ENCODE measurements at places on chromosomes 7 and 10.

GRCh38 chr7:150451833-150452461 lies 1.5 kb downstream of the GIMAP8 start:
- DNase-seq: no peak

GRCh38 chr7:82172881-82173280 lies 270.7 kb downstream of the CACNA2D1 start:
- DNase-seq: no peak

DNA sequence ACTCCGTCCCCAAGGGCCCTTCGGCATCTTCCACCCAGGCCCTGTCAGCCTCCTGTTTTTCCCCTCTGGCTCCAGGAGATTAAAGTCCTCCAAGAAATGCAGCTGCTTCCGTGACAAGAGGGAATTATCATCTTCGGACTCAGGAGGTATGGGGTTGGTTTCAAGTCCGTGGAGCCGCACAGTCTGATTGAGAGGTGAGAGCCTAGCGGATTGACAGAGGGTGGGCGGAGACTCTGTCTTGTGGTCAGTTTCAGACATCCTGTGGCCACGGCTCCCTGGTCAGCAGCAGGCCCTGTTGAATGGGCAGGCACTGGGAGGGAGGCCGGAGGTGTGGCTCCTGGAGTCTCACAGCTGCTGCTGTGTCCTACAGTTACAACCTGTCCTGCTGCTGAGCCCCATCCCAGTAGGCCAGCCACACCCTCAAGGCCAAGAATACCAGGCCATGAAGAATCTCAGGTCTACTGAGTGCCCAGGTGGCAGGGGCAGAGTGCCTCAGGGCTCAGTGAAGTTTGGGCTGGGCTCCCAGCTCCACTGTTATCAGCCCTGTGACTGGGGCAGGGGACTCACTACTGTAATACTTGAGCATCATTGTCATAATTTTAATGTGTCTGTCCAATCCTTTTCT lies 49.3 kb upstream of the ZNF716 start:
- DNase-seq: no peak

- no peak for DNase-seq
Observed at GRCh38 chr7:106735637-106736036, 74.7 kb upstream of the CCDC71L start.

GRCh38 chr7:70243443-70243842 lies 645.2 kb downstream of the AUTS2 start:
- DNase-seq: no peak

DNA sequence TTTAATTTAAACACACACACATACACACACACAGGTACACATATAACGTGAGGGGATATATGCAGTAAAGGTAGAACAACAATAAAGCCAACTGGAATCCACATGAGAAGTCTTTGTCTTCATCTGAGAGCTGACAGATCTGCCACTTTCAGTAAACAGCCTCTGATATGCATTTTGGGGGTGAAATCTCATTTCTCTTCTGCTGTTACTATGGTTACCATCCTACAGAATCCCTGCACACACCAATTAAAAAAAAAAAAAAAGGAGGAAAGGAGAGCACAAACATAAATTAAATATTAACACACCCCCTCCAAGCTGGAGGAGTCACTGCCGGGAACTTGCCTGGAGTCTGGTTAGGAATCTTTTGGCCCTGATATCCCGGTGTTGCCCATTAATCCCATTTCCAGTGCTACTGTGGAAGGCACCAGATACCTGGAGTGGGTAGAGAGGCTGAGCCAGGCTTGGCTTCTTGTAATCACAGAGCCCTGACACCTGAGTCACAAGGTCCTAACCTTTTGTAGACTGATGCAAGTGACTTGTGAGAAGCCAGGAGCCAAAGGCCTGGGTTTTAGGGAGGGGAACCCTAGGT lies 169.1 kb downstream of the LHFPL3 start:
- DNase-seq: no peak

- no peak for DNase-seq
Observed at GRCh38 chr10:63795094-63795860, 274.1 kb downstream of the REEP3 start.

- no peak for DNase-seq
Observed at GRCh38 chr7:144827621-144828020, 8.2 kb downstream of the TPK1 start.

- no peak for DNase-seq
Observed at GRCh38 chr7:26532471-26532870, 240.8 kb downstream of the SNX10 start.

DNA sequence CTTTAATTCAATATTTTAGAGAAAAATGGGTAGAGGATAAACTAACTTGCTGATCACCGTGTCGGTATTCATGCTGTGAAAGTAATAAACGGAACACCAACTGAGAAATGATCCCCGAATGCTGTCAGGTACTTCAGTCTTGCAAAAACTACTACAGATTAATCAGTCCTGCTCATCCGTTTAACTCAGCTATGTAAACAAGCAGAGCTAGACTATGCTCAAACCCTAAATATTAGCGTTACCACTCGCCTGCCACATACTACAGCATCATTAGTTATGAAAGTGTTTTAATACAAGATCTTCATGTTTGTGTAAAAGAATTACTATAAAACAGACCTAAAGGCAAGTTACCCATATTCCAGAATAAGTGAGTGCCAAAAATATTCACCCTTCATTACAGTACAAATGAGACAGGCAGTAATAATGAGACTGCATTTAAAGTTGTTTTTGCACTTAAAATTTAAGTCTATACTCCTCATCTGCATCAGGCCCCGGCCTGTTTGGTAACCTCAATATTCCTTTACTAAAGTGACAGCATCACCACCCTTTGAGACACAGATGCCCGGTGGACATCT lies 952 bp downstream of the DNMBP start:
- DNase-seq: no peak

DNA sequence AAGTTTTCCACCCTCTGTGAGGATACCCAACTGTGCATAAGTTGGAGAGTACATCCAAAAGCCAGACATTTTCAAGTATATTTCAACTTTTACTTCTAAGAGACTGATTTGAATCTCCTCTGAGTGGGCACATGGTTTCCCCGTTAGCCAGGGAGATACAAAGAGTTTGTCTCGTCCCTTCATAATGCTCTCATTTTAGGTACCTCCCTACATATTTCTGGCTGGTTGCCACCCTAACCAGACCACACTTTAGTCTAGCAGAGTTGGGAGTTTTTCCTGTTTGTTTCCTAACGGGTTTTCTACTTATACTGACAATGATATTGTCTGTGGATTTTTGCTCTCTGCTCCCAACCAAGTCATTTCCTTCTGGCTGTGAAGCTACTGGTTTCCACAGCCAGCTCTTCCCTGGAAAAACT lies 180.3 kb downstream of the CCDC71L start:
- no peak for DNase-seq

DNA sequence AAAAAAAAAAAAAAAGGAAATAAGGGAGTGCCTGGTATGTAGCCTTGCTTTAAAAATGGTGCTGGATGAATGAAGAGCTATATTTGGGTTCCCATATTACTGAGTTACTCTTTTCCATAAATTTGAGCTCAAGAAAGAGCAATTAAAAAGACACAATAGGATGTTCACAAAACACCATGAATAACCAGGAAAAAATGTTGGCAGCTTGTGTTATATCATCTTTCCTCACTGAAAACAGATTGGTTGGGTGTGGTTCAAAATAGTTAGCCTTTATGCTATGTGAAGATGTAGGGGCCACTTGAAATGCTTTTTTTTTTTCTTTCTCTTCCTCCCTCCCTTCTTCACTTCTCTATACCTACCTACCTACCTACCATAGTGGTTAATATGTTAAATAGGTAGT lies 256.9 kb downstream of the STK31 start:
- no peak for DNase-seq

DNA sequence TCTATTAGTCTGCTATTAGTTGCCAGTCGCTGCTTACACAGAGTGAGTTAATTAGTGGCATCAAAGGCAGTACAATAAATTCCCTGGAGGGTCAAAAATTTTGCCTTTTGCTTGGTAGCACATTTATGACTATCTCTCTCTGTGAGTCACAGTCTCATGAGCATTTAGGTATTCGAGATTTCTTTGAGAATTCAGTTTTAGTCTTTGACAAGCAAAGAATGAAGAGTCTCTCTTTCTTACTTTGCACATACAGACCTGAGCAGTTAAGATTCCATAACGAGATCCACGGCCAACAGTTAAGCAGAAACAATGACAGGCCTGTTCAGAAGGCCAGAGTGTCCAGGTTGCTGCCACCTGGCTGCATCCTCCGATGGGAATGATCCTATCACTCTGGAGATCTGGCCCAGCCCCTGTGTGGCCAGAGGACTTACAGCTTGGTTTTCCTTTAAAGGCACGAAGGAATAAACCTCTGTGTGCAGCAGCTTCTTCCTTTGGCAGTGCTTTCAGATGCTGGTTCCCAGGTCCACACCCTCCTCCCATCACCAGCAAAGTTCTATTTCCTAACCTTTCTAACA lies 80.6 kb downstream of the GLI3 start:
- no peak for DNase-seq

DNA sequence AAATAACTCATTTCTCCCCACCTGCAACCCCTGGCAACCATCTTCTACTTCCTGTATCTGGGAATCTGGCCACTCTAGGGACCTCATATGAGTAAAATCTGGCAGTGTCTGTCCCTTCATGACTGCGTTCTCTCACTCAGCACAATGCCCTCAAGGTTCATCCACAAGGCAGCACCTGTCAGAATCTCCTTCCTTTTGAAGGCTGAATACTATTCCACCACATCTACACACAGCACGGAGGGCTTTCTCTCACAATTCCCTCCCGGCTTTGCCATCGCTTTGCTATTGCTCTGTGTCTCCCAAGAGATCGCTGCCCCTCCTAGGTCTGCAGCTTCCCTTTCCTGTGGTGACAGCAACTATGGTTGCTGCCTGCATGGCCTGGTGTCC lies 174.7 kb upstream of the RHEB start:
- no peak for DNase-seq

DNA sequence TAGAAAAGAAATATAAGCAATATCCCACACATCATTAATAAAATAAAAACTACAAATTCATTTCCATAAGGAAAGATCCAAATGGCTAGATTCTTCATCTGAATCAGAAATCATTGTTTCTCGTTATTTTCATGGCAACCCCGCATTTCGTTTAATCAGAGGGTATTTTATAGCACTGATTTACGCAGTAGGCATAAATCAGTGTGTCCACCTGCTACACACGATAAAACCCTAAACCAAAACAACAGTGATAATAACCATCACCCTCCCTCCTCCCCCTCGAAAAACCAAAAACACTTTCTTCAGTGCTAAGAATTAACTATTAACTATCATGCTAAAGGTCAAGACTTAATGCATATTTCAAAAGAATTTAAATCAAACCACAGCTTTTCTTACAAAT lies 16.5 kb downstream of the FKBP14 start:
- DNase-seq: no peak
